ENCODE measurements at places on chromosomes 4 and X. TPM values are rescaled to one million over a fixed set of nuclear protein-coding genes. Genes with fewer than 3 reads are reported as not detected.

F8A1 gene
- 27.9 TPM for total RNA-seq

FAM47E gene
- 0.55 TPM for total RNA-seq

WNK3 gene
- 3.9 TPM for total RNA-seq

MAGEA10 gene
- total RNA-seq, result not detected

SPINK2 gene
- total RNA-seq, result not detected
